Suppressor macrophage (primary cell): ENCODE measurements at places on chromosomes 6 and 20.

GRCh38 chr6:28658475-28659249 is 133.0 kb downstream of the GPX5 start:
- no peak for DNase-seq

GRCh38 chr20:33442136-33443005 is 1.2 kb downstream of the SNTA1 start:
- peak; percentile 12 for DNase-seq

DNA sequence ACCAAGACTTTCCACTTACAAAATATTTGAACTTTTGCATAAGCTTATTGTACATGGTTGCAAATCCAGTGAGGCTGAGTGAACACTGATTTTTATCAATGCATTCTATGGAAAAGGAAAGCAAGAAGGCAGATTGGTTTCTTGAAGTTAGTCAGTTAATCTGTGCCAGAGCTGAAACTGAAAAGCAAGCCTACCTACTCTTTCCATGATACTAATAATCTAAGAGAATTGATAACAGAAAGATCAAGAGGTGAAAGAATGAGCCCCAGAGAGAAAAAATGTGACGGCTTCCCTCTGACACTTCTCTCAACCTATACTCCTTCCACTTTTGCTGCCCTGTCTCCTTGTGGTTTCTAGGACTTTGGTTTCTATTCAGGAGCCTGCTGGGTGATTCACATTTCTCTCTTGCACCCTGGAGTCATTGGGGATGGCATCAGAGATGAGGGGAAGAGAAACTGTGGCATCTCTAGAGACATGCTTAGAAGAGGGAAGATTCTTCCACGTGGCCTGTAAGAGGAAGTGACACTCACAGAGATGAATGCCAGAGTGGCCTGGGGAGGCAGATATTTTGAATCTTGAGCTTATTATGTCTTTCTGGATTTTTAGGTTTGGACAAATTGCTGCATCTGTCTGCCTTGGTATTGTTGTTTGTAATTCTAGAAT is 158.6 kb upstream of the RIMS1 start:
- peak; percentile 1 for DNase-seq

GRCh38 chr6:8499540-8499939 is 64.2 kb upstream of the SLC35B3 start:
- DNase-seq = no peak

GRCh38 chr6:42781796-42782688 is at the start of gene BICRAL:
TSS of gene BICRAL (plus strand) at chr6:42782052. CDS start at chr6:42822023, 39,971 bp downstream.
- DNase-seq = peak; percentile 81

DNA sequence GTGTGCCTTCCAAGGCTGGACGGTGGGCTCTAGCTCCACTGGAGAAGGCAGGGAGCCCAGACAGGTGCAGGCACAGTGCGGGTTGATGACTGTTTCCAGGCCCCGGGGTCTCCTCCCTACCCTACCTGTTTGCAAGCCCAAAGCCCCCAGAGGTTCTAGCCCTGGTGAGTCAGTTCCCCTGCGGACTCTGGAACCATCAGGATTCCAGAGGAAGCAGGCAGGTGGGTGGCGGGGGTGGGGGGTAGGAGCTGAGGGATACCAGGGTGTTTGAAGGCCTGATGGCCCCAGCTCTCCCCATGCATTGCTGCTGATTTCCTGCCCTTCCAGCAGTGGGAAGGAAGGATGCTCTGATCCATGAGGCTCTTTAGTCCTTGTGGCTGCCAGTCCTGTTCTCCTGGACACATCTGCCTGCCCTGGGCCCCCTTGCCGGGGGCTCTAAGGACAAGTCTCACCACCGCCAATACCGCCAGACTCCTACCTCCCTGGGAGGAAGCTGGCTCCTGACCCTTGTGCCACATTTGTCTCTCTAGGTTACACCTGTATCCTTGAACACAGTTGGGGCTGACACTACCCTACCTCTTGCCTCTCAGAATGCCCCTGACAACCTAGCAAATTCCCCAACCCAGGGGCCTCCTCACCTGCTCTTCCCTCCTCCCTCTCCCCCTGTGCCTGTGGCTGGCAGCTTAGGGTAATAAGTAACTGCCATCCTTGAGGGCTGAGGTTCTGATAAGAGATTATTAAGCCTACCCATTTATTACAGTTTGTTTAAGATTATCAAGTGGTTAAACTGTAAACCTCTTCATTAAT is 21.7 kb downstream of the KCNK5 start:
- DNase-seq = no peak

- DNase-seq = no peak
Measured at GRCh38 chr6:155791186-155791585, 335.5 kb upstream of the NOX3 start.

- DNase-seq = no peak
Measured at GRCh38 chr6:22353101-22353500, 56.3 kb upstream of the PRL start.

DNA sequence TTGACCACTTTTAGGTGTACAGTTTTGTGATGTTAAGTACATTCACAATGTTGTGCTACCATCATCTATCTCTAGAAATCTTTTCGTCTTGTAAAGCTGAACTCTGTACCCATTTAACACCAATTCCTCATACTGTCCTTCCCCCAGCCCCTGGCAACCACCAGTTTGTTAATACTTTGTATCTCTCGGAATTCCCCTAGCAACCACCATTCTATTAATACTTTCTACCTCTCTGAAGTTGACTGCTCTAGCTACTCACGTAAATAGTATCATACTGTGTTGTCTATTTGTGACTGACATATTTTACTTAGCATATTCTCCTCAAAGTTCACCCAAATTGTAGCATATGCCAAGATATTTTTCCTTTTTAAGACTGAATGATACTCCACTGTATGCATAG is 82.3 kb upstream of the CLDN20 start:
- no peak for DNase-seq

DNA sequence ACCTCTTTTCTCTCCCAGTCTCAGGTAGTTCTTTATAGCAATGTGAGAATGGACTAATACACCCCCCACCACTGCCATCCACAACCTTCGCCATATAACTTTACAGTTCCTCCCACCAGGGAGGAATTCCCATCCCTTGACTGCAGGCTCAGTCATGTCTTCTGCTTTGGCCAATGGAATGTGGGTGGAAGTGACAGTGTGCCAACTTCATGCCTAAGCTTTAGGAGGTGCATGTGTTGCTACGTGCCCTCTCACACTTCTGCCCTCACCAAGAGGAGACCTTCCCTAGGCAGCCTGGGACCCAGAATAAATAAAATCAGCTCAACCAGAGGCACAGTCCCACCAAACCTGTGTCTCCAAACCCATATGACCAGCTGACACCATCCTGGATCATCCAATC is 33.0 kb upstream of the LRRN4 start:
- no peak for DNase-seq

DNA sequence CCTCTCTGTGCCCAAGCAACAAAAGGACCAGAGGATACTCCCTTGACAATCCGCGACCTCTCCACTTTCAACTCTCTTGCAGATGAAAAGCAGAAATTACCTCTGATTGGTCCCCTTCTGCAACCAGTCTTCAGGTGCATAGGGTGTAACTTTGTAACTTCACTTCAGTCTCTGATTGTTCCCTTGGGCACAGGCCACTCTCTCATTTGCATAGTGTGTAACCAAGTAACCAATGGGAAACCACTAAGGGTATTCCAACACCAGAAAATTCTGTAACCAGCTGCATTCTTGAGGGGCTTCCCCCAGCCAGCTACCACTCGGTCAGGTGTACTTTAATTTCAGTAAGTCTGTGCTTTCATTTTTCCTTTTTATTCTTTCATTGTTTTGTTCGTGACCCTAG is 4.4 kb upstream of the RAET1L start:
- DNase-seq = no peak

DNA sequence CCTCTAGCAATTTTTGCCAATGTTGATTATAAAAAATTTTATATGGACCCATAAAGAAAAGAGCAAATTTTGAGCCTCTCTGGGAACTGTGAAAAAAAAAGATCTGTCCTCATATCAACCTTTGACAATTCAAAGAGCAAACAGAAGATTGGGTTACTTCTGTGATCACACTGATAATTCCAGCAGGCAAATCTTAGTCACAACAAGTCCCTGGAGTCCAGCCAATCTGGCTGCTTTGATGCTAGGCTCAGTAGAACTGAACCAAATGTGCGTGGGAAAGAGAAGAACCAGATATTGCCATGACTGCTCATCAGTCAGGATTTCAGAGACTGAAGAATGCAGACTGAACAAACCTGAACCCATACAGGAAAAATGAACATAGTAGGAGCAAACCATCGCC is 438.4 kb upstream of the FLRT3 start:
- no peak for DNase-seq

DNA sequence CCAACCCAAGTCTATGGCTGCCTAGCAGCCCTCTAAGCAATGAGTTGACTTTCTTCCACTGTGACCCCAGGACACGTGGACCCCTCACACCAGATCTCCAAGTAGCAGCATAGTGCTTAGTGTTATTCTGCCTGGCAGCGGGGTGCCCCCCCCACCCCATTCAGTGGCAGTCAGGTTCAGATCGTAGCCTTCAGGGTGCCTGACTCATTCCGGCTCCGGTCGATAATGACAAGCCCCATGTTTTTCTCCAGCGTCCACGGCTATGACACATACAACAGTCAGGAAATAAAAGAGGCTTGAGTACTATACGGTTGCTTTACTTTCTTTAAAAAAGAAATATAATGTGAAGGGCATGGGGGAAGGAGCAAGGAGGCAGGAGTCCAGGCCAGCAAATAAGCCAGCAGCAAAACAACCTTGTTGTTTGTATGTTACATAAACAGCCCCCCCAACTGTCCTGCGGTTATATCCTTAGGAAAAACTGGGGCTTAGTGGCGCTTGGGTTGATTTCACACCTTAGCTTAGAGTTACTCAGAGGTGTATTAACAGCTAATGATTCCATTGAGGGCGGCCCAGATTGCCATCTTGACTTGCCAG is 23.1 kb downstream of the GNAS start:
- no peak for DNase-seq

- DNase-seq = peak; percentile 68
Measured at GRCh38 chr6:44737829-44738528, 350.5 kb downstream of the CDC5L start.

DNA sequence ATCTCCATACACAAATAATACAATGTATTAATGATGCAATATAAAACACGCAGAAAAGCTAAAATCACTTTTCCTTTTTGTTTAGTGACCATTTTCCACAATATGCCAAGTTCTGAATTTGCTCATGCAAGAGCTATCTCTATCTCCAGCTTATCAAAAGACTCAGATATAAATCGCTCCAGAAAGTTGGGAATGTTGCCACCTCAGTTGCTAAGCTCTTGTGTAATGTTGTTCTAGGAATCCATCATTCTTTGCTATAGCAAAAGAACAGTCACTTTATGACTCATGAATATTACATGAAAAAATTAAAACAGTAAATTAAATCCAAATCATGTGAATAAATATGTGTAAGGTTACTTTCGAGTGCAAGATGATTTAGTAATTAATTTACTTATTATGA is 8.7 kb downstream of the PLAGL1 start:
- no peak for DNase-seq

DNA sequence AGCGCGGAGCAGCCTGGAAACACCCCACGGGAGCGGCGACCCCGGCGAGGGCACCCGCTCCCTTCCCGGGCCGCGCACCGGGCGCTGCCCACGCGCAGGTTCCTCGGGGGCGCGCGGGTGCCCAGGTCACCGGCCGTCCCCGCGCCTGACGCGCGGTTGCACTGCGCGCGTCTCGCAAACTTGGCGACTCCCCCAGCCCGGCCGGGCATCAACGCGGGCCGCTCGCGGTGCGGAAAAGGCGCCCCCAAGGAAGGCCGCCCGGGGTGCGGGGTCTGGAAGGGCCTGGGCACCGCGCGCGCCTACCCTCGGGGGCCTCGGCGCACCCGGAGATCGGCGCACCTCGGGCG is 555 bp upstream of the ZBTB46 start:
- peak; percentile 52 for DNase-seq
